ENCODE measurements at places on chromosomes 5 and 9.

DNA sequence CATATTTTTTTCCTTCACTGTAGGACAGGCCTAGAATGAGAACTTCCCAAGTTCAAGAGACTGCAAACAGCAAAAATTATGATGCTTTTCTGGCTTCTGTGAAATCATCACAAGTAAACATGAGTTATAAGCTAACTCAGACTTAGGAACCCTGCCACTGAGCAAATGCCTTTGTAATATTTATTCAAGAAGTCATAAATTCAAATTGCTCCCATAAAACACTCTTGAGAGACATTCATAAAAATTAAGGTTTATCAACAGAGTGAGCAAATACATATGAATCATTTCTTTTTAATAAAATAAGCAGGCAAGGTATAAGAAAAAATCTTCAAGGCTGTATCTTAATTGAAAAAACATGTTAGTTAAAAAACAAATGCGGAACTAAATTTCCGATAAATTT, 124.2 kb downstream of the GNA14 start:
- DNase-seq = no peak

GRCh38 chr9:18520416-18521047, 46.6 kb downstream of the ADAMTSL1 start:
- DNase-seq = no peak

DNA sequence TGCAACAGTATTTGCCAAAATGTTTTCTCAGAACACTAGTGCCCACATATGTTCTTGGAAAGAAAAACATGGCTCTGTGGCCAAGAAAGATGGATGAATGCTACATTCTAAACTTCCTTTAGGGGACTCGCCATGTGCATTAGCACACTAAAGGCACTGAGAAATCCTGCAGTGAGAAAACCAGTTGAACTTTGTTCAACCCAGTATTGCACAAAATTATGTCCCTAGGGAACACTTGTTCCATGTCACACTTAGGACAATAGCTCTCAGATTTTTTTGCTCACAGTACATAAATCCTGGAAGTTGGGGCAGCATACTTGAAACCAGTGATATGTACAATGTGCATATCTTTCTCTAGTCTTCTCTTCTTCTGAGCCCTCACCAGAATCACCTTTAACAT, 96.6 kb downstream of the ADRB2 start:
- DNase-seq = no peak

DNA sequence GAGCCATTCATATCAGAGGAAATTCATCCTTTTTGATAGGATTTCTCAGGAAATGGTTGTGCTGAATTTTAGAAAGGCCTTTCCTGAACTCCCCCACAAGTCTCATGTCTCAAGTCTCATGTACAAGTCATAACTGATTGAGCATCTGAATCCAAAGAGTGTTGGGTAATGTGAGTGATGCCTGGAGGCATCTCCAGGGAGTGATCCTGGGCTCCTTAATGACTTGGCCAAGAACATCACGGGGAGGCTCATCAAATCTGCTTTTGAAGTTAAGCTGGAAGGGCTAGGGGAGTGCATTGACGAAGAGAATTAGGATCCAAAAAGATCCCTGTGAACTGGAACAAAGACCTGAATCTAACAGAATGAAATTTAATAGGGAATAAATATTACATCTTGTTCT, 79.2 kb downstream of the MAST4 start:
- no peak for DNase-seq

- DNase-seq = no peak
These were observed 2096.3 kb upstream of the C9orf72 start for GRCh38 chr9:29669613-29670012.

GRCh38 chr5:5644249-5644648, 221.8 kb downstream of the ICE1 start:
- DNase-seq = no peak

DNA sequence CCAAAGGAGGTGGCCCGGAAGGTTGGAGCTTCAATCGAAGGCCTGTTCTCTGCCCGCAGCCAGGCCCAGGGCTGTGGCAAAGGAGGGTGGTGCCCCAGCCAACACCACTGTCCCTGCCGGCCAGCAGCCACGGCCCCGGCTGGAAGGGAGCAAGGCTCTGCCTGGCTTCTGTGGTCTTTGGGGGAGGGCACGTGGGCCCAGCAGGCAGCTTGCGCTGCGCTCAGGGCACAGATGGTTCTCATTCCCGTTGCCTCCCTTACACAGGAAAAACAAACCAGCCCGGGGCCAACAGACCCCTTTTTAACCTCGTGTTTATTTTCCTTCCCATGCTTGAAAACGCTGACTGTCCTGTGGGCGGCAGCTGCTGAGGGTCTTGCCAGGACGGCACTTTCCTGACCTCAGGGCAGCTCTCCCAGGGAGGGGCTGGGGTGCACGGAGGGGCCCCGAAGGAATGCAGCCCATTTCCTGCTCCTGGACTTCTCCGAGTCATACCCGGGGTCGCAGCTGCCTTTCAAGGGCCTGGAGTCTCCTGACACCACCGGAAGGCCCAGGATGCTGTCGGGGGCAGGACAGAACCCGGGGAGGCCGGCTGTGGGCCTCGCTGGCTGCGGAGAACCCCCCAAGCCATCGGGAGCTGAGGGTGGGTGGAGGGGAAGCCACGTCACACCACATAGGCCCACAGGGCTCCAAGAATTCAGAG, 1.1 kb upstream of the GPSM1 start:
- no peak for DNase-seq

- no peak for DNase-seq
These were observed 35.5 kb upstream of the ANXA2R start for GRCh38 chr5:43075319-43076293.

DNA sequence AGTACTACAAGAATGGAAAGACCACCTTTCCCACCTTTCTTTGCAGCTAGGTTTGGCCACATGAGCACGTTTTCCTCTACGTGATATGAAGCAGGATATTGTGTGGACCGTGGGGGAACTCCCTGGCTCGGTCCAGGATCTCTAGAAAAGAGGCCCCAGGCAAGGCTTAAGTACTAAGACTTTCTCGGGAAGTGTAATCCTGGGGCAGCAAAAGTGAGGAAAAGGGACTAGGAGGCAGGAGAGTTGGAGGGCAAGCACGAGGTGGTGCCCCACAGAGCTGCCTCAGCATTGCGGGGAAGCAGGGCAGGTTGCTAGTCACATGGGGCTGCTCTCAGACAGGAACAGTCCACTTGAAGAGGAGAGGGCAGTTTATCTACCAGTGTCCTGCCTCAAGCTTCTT, 235.1 kb downstream of the GADD45G start:
- DNase-seq = no peak

- no peak for DNase-seq
These were observed 103.5 kb downstream of the DAPK1 start for GRCh38 chr9:87601176-87601575.

Measured in thymus (tissue), 14 donors.